OCI-LY7 (cell line): ENCODE measurements at places on chromosomes 1 and 21. TPM values are rescaled to one million over a fixed set of nuclear protein-coding genes. Genes with fewer than 3 reads are reported as not detected.

DNA sequence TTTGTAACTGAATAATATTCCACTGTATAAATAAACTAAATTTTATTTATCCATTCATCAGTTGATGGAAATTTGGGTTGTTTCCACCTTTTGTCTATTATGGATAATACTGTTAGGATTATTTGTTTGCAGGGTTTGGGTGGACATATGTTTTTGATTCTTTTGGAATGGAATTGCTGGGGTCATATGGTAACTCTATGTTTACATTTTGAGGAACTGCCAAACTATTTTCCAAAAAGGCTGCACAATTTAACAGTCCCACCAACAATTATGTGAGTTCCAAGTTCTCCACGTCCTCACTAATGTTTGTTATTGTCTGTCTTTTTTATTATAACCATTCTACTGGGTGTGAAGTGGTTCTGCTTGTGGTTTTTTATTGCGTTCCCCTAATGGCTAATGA lies 4.3 kb upstream of the SERBP1 start:
- DNase-seq, result no peak

DNA sequence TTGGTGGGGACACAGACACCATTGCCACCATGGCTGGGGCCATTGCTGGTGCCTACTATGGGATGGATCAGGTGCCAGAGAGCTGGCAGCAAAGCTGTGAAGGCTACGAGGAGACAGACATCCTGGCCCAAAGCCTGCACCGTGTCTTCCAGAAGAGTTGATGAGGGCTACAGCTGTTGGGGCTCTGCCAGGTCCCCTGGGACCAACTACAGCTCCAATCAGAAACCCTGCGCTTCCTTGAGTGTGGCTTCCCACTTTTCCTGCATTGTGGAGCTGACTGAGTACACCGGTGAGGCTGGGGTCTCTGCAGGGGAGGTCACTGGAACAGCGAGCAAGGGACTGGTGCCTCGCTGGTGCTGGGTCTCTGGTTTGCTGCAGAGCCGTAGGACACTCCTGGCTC lies 4.5 kb downstream of the ADPRS start:
- no peak for DNase-seq

GRCh38 chr1:13775916-13776315 lies 75.9 kb downstream of the PRDM2 start:
- DNase-seq, result no peak

DNA sequence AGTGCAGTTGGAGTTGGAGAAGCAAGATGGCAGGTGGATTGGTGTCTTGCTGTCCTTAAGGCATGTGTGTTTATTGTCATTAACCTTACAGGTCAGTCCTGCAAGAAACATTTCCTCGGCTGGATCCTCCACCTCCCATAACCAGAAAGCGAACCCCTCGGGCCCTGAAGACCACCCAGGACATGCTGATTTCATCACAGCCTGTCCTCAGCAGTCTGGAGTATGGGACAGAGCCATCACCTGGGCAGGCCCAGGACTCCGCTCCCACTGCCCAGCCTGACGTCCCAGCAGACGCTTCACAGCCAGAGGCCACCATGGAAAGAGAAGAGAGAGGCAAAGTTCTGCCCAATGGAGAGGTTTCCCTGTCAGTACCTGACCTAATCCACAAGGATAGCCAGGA lies 1.6 kb downstream of the C1orf226 start:
- DNase-seq, result no peak

DNA sequence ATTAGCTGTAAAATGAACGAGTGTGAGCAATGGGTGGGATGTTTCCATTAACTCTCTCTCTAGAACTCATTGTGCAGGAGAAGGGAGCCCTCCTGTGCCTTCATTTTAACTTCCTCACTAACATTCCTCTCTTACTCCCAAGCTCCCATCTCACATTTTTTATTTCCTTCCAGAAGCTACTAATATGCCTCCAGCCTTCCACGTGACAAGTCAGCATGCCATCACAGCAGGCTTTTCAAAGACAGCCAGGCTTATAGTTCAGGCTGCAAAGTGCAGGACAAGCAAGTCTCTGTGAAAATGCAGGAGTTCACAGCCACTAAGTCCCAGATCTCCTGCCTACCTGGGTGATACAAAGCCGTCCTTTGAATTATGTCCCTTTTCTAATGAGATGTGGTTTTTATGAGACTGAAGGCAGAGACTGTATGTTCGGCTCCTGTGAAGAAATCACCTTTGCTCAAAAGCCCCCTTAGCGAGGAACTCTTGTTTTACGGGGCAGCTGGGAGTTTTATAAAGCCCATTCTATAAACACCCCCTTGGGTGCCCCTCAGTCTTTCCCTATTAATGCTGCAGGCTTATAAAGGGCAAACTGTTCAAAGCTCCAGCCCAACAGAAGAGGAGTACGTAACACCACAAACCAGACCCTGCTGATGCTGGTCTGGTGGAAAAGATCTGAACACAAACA lies 14.8 kb upstream of the ANGPTL7 start:
- DNase-seq, result no peak

- no peak for DNase-seq
Measured at GRCh38 chr1:91846639-91847013, 39.3 kb downstream of the TGFBR3 start.

Gene TNFRSF4
- 1.1 and 1.4 TPM in 2 replicates for total RNA-seq

Gene KCNJ6
- total RNA-seq, result not detected in 2 replicates

DNA sequence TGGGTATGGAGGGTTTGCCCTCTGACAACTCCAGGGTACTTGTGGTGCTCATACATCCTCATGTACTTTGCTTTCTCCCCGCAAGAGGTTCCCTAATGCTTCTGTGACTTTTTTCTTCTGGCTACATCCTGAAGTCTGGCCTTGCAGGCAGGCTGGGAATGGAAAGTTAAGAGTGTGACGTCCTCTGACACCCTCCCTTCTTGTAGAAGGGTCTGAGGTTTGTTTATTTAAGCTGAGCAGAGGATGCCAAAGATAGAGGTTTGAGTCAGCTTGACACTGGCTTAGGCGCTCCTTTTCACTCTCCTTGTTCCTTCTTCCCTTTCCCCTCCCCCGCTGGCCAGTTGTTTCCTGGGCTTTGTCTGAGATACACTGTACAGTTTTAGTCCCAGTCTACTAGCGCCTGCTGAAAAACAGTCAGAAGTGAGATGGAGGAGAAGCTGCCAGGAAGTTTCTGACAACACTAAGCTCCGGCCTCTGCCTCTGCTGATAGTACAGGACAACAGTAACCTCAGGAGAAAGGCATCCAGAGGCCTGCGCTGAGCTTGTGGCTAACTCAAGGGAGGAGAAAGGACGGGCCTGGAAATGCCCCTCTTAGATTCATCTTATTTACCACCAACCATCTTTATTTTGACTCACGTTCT lies at the start of gene MACF1:
Gene MACF1, plus strand, starts transcription at position 255 of the 641 bp plus-strand sequence. Its CDS starts 328 bp downstream, at position 583.
- DNase-seq, result peak; percentile 61
